Calu3 (cell line): ENCODE measurements at places on chromosomes 6 and 20.

GRCh38 chr6:116568821-116569755 lies 2.2 kb upstream of the RWDD1 start:
- no peak for DNase-seq

- DNase-seq: no peak
Observed at GRCh38 chr20:934186-934840, 18.2 kb upstream of the ANGPT4 start.

DNA sequence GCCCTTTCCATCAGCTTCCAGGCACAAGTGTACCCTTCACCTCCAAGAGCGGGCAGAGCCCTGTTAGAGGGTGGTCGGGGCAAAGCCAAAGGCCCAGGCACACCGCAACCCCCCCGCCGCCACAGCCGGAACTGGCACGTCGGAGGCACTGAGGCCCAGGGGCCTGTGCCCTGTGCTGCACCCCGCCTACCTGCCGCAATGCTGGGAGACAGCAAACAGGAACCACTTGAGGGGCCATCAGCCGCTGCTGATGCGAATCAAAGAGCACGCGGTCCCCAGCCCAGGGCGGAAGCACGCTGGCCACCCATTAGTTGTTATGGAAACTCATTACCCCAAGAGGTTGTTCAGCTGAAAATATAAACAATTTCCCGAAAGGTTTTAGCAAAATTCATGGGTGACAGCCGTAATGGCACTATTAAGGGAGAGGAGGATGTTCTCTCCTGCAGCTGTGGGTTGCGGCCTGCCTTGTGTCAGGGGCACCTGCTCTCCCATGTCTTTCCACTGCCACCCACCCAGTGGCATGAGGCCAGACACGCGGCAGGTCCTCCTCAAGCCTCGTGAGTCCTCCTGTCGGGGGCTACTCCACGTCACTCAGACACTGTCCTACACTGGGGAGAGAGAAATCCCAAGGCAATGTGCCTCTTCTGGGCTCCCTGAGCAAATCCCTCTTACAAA lies 65.3 kb downstream of the EDN3 start:
- DNase-seq: no peak

GRCh38 chr6:125503181-125503580 lies 201.4 kb upstream of the HDDC2 start:
- DNase-seq: no peak

GRCh38 chr20:38874460-38875174 lies 51.6 kb upstream of the FAM83D start:
- no peak for DNase-seq

GRCh38 chr20:48003021-48003420 lies 217.7 kb upstream of the SULF2 start:
- no peak for DNase-seq

- no peak for DNase-seq
Observed at GRCh38 chr6:39061182-39061581, 12.6 kb downstream of the GLP1R start.

- no peak for DNase-seq
Observed at GRCh38 chr20:48957533-48957932, 36.0 kb downstream of the ARFGEF2 start.

DNA sequence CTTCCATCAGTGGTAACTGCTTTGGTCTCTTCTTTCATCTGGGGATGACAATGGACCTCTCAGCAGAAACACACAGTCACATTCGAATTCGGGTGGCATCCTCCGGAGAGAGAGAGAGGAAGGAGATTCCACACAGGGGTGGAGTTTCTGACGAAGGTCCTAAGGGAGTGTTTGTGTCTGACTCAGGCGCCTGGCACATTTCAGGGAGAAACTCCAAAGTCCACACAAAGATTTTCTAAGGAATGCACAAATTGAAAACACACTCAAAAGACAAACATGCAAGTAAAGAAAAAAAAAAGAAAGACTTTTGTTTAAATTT lies 6.1 kb downstream of the EDN1 start:
- peak; percentile 50 for DNase-seq

DNA sequence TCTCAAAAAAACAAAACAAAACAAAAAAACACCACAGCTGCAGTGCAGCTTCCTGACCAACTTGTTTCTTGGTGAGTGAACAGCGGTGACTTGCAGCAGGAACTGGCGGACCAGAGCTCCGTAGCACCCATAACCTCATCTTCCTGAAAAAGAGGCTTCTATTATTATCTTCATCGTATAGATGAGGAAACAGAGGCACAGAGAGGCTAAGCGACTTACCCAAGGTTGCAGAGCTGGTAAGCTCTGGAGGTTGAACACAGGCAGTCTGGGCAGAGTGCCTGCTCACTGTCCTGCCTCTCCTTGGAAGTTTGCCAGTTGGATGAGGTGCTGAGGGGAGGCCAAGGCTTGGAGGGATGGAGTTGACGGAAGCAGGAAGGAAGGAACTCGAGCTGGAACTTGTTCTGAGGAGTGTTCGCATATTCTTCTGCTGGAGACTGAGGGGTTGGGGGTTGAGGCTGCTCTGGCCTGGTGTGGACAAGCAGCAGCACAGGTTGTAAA lies 47.9 kb upstream of the CCDC167 start:
- no peak for DNase-seq

DNA sequence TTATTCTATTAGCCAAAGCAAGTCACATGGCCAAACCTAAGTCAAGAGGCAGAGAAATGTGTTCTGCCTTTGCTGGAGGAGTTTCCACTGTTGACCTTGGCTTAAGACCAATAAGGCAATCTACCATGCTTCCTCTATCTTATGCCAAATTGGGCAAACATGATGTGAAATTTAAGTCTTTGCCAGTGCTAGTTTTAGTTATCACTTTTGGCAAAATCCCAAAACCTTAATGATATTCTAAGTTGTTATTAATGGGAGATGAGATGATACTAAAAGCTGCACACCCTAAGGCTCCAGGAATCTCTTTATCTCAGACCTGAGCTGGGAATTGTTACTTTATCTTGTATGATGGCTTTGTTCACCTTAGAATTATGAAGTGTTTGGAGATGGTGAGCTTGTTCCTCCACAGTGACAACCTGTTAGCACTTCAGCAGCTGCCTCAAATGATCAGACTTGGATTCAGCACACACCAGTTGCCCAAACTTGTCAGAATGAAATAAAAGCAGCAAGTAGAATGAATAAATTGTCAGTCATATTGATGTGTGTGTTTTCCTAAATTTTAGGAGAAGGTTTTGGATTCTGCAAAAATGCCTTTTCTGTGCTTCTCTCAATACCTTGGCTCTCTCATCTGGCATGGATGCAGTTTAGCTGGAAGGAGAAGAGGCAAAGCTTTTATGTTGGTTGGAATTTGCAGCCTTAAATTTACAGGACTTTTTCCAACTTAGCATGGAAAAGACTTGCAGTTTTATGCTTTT lies 49.3 kb downstream of the RIN2 start:
- no peak for DNase-seq

DNA sequence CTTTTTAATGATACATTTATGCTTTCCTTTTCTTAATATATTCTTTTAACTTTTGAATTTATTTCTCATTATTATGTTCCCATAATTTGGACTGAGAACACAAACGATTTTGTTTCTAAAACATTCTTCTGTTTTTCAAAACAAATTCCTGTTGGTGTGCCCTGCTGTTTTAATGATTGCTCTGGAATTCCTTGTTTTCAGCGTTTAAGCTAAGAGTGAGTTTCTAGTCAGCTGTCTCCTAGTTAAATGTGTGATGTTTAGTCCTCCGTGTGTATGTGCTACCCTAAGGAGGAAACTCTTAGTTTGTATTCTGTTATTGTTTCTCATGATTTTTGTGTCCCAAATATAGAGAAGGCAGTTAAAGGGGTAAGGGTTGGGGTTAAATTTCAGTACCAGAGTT lies 306.1 kb upstream of the RGS17 start:
- DNase-seq: no peak
